ENCODE measurements at places on chromosomes 11 and 22. TPM values are rescaled to one million over a fixed set of nuclear protein-coding genes. Genes with fewer than 3 reads are reported as not detected.

GRCh38 chr11:117909611-117910382 lies 19.4 kb downstream of the TMPRSS13 start:
- DNase-seq: no peak

DNA sequence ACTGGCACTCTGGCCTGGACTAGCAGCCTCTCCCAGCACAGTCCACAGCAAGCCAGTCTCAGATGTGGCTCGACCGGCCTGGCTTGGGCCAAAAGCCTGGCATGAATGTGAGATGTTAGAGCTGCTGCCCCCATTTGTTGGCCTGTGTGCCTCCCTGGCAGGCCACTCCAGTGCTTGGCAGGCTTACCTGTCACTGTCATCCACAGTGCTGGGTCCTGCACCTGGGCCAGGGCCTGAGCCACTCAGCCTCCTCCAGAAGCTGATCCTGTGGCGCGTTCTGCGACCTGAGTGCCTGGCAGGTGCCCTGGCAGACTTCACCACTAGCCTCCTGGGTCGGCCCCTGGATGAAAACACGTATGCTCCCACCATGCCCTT lies 36.1 kb downstream of the RRP8 start:
- DNase-seq: no peak

- DNase-seq: no peak
Measured at GRCh38 chr22:39179841-39180335, 27.4 kb upstream of the CBX7 start.

OR52I2 gene
- not detected for polyA plus RNA-seq

GRCh38 chr11:131595797-131596196 lies 225.4 kb downstream of the NTM start:
- no peak for DNase-seq

- no peak for DNase-seq
Measured at GRCh38 chr11:21602699-21603098, 590.2 kb upstream of the ANO5 start.

KIRREL3 gene
- 0.86 TPM for polyA plus RNA-seq

DNA sequence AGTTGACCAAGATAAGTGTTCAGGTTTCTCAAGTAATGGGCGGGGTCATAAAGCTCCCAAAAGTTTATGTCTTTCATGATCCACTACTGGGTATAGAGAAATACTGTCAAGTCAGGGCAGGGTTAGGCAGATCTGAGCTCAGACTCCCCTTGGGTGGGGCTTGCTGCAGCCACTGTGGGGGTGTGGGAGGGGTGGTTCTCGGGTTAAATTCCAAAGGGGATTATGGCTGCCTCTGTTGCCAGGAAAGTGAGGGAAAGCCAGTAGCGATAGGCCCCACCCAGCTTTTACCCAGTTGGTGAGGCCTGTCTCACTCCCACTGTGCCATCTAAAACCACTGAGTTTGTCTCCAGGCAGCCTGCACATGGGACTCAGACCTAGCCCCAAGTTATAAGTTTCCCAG lies 37.8 kb downstream of the DLG2 start:
- DNase-seq: no peak

DNA sequence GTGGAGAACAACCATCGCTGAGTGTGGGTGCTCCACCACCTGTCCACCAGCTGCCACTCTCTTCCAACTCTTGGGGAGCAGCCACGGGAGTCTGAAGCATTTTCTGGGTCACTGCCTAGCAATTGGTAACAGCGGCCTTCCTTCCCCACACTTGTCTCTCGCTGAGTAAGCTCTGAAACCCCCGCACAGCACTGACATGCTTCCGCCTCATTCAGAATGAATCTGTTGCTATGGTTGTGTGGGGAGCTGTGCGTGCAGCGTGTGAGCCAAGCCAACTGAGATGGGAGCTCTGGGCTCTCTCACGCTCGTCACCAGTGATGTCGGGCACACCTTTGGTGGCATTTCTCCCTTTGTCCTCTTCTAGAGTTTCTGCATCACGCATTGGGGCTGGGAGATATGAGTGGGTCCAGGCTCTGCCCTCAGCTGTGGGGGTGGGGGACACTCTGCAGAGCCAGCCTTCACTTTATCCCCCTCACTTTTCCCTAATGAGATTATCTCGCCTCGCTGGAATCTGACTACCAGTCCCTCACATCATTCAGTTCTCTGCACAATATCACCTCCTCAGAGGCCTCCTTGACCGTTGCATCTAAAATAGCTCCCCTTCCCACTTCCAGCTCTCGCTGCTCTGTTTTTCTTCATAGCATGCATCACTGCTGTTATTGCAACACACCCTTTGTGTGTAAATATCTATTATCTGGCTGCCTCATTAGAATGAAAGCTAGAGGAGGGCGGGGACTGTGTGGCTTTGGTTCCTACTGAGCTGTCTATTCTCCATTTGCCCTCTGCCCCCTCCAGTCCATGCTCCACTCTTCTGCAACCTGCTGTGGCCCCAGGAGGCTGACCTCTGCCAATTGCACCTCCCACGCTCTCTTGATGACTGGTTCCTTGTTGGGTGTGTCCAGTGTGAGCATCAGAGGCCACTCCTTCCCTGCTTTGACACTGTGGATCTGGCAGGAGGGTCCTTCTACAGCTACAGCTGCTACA lies 569.9 kb upstream of the CADM1 start:
- peak; percentile 21 for DNase-seq

- DNase-seq: no peak
Measured at GRCh38 chr22:29520851-29521250, 32.7 kb downstream of the THOC5 start.

DNA sequence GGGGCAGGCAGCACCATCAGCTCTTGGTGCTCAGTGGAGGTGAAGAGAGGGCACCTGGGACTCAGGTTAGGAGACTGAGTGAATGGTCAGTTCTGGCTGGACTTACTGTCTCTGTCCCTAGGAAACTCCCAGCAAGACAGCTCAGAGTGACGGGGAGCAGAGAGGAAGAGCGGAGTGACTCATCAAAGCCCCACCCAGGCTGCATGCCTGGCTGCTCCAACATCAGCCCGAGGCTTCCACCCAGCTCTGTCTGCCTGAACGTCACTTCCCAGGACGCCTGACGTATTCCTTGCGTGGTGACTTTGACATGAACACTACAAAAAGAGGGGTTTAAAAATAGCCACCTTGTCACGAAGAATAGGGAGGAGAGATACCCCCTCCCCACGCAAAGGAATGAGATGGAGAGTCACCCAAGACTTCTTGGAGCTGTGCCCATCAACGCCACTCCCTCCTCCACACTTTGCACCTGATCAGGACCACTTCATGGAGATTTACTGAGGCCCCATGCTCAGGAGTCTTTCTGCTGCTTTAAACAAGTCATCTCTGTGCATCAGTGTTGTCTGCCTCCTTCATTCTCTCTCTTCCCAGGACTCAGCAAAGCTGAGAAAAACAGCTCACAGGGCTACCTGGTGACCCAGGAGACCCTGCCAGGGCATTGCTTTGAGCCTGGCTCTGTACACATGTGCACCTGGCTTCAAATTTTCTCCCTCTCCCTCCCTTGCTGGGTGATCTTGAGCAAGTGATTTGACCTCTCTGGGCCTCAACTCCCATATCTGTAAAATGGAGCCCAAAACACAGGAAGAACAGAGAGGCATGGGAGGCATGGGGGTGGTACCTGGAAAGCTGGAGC lies 83.1 kb downstream of the MN1 start:
- DNase-seq: peak; percentile 86

GRCh38 chr11:113043698-113044097 lies 82.5 kb downstream of the NCAM1 start:
- DNase-seq: no peak

DNA sequence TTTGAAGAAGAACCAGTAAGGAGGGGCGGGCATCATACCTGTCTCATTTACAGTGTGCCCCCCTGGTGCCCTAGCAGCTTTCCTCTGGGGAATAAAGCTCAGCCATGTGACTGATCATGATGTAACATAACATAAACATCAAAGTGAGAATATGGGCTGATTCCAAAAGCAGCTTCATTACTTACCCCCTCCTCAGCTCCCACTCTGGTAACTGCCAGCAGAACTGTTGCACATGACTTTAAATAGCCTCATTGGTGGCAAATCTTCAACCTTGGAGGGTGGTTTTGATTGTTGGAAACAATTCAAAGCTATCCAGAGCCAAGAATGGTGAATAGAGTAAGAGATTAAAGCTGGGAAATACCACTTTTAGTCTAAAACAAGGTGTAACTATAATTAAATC lies 384.6 kb downstream of the BUD13 start:
- no peak for DNase-seq

- no peak for DNase-seq
Measured at GRCh38 chr11:128625746-128626145, 38.4 kb upstream of the ETS1 start.

DNA sequence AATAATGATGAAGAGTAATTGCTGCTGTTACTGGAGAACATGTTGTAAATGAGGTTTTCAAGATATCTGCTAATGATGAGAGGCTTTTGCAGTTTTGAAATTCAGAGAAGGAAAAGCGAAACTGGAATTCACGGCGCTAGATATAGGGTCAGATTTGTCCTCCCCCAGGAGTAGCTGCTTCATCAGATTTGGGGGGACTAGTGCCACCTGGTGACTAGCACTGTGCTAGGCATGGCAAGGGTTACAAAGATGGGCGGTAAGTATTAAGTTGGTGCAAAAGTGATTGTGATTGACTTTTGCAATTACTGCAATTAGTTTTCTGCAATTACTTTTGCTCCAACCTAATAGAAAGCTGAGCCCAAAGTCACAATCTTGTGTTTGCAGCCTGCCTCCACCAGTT lies 879.9 kb upstream of the TENM4 start:
- DNase-seq: no peak

GRCh38 chr11:60863550-60864521 lies 3.5 kb upstream of the ZP1 start:
- no peak for DNase-seq

GRCh38 chr11:27361649-27362431 lies 1.2 kb downstream of the CCDC34 start:
- DNase-seq: no peak

GRCh38 chr11:75437966-75438659 lies 5.1 kb upstream of the KLHL35 start:
- DNase-seq: no peak

GRCh38 chr11:108693852-108694251 lies 29.0 kb downstream of the DDX10 start:
- no peak for DNase-seq

- no peak for DNase-seq
Measured at GRCh38 chr22:50628543-50629134, 687 bp upstream of the ARSA start.

DNA sequence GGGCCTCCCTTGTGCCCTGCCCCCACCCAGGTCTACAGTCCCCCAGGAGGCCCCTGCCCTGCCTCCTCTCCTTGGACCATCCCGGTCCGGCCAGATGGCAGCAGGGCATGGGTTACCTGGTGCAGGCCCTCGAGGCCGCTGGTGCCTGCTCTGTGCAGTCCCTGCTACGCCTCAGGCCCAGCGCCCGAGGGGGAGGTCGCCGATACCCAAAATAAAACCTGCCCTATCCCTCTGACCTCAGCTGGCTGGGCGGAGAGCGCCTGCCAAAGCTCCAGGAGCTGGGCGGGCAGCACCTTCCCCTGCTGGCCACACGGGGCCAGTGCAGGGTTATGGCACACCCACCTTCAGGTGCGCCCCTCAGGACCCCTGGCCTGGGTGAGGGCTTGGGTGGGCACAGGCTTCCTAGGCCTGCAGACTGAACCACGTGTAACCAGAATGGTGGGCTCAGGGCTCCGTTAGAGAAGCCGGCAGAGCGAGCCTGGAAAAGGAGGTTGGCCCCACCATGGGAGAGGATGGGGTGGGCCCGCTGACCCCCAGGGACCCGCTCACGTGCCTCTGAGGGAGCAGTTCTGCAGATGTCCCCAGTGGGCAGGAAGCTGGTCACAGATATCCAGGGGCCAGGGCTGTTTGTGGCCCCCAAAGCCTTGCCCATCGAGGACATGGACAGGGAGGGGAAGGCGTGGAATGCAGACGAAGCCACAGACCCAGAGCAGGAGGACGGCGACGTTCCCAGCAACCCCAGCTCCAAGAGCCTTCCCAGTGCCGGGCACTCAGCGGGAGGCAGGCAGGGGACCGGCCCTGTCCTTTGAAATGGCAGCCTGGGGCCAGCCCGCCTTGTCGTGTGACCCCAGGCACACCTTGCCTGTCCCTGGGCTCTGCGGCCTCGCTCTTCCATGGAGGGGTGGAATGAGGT lies 1.7 kb upstream of the TNNT3 start:
- DNase-seq: peak; percentile 68

DNA sequence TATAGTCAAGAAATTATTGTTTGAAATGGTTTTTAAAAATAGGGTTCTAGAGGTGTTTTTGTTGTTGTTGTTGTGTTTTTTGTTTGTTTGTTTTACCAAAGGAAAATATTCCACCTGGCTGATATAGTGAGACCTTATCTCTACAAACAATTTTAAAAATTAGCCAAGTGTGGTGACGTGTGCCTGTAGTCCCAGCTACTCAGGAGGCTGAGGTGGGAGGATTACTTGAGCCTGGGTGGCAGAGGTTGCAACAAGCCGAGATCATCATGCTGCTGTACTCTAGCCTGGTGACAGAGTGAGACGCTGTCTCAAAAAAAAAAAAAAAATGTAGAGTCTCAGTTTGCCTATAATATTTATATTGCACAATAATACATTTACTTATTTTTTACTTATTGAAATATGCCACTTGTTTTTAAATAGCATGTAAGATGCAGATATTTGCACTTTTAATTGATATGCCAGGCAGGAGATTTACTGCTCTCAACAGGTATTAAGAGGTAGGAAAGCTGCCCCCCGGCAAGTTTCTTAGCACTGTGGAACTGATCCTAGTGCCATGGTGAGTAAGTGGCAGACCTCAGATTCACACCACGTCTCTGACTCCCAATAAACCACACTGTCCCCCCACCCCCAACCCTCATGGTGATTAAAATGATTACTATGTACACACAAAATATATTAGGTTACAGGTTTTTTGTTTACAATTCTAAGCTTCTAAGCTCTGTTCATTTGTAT lies 157.4 kb downstream of the TEAD1 start:
- DNase-seq: no peak

MUC5AC gene
- polyA plus RNA-seq: not detected

TSSK2 gene
- 0.09 TPM for polyA plus RNA-seq

DNA sequence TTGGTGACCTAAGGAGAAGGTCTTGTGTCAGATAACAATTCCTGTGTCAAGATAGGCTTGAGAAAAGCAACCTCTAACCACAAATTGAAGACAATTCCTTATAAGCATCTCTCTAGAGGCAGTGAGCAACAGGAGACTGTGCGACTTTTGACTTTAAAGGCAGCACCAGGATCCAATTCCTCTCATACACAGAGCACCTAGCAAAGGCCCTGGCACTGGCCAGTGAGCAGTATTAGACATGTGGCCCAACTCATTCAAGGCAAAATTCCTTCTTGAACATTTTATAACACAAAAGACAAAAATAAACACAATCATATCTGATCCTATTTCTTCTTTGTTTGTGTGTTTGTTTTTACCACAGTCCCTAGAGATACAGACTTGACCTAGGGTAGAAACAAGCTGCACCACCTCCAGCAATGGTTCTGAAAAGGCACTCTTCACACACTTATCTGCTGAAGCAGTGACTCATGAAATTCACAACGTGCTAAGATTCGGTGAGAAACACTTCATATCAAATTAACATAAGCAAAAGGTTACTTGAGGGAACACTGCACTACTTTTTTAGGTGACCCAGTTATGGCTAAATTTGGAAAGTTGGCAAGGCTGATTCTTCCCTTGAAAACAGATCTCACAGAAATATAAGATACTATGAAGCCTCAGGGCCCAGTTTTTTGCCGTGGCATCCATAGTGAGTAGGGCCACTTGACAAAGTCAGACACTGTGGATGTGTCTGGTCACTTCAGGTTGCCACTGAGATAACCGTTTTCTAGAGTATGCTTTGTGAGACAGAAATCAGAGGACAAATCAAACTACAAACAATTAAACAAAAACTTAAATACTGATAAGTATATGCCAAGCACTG lies 1018.9 kb downstream of the DLG2 start:
- DNase-seq: no peak

SLC7A4 gene
- polyA plus RNA-seq: 0.59 TPM

C11orf16 gene
- not detected for polyA plus RNA-seq

CALCA gene
- polyA plus RNA-seq: 0.20 TPM

PNPLA3 gene
- 0.48 TPM for polyA plus RNA-seq

All from right cardiac atrium (tissue), 5 donors.